ENCODE measurements at places on chromosomes 5 and 9. TPM values are rescaled to one million over a fixed set of nuclear protein-coding genes. Genes with fewer than 3 reads are reported as not detected.

IL5 gene
- total RNA-seq = not detected

FOXB2 gene
- not detected for total RNA-seq

PRLR gene
- total RNA-seq = 1.6 TPM

FAM153A gene
- 16.5 TPM for total RNA-seq

Data from mononuclear cell (primary cell).